Regular cardiac myocyte (primary cell): ENCODE measurements at places on chromosomes 13 and 19. TPM values are rescaled to one million over a fixed set of nuclear protein-coding genes. Genes with fewer than 3 reads are reported as not detected.

The FBXL12 gene
- 14.8 and 21.7 TPM in 2 replicates for total RNA-seq

The ZNF562 gene
- total RNA-seq, result 31.6 and 40.9 TPM in 2 replicates

The ACER1 gene
- total RNA-seq, result not detected in 2 replicates

The VSTM2B gene
- total RNA-seq, result 0.28 TPM in 1 of 2 replicates, not detected in the other

The SPRED3 gene
- total RNA-seq, result 2.5 and 3.3 TPM in 2 replicates

The HS6ST3 gene
- 0.19 and 0.28 TPM in 2 replicates for total RNA-seq

The FFAR2 gene
- not detected in 2 replicates for total RNA-seq

The ZFP28 gene
- total RNA-seq, result 8.6 and 12.1 TPM in 2 replicates

The ZNF417 gene
- 19.6 and 24.5 TPM in 2 replicates for total RNA-seq

The ATP4B gene
- total RNA-seq, result not detected in 2 replicates

The IFI30 gene
- total RNA-seq, result 74.4 and 75.5 TPM in 2 replicates

The C13orf42 gene
- total RNA-seq, result not detected in 2 replicates

The ERFL gene
- under 0.01 TPM in 1 of 2 replicates, not detected in the other for total RNA-seq

The IFNL1 gene
- total RNA-seq, result not detected in 2 replicates

The RPL18 gene
- total RNA-seq, result 2,069 and 2,218 TPM in 2 replicates

The RGL3 gene
- total RNA-seq, result 2.3 and 7.0 TPM in 2 replicates

The OR7C1 gene
- total RNA-seq, result not detected in 2 replicates

The NMRK2 gene
- total RNA-seq, result not detected in 2 replicates

The CAPNS1 gene
- 198 and 306 TPM in 2 replicates for total RNA-seq

The IRGC gene
- total RNA-seq, result not detected in 2 replicates

The DIAPH3 gene
- total RNA-seq, result 7.0 and 25.9 TPM in 2 replicates

The PRR22 gene
- under 0.01 and 0.19 TPM in 2 replicates for total RNA-seq

The FGF22 gene
- not detected in 2 replicates for total RNA-seq

The TNFRSF19 gene
- 3.1 and 6.2 TPM in 2 replicates for total RNA-seq

The TEX101 gene
- not detected in 2 replicates for total RNA-seq

The CGB5 gene
- not detected in 2 replicates for total RNA-seq

The ZSCAN5B gene
- under 0.01 TPM in 1 of 2 replicates, not detected in the other for total RNA-seq

The ZNF536 gene
- total RNA-seq, result not detected in 2 replicates

The ADAMTSL5 gene
- total RNA-seq, result 1.9 and 3.4 TPM in 2 replicates

The HPN gene
- total RNA-seq, result under 0.01 TPM in 1 of 2 replicates, not detected in the other

The RAVER1 gene
- 4.2 and 11.3 TPM in 2 replicates for total RNA-seq

The ENOX1 gene
- total RNA-seq, result 2.1 and 10.1 TPM in 2 replicates

The CLDN10 gene
- 0.19 and 0.28 TPM in 2 replicates for total RNA-seq

The TTC9B gene
- total RNA-seq, result not detected in 2 replicates

The CBY2 gene
- not detected in 2 replicates for total RNA-seq

The CCDC159 gene
- 2.3 and 5.6 TPM in 2 replicates for total RNA-seq
